Adipocyte (in vitro differentiated cells): ENCODE measurements at places on chromosomes 12 and 14.

- DNase-seq, result no peak
Measured at GRCh38 chr14:84202486-84202885, 1327.5 kb upstream of the FLRT2 start.

GRCh38 chr14:63642656-63643382, 1.1 kb upstream of the WDR89 start:
- DNase-seq, result no peak

- DNase-seq, result no peak
Measured at GRCh38 chr12:111248236-111249017, 120.5 kb downstream of the PHETA1 start.

DNA sequence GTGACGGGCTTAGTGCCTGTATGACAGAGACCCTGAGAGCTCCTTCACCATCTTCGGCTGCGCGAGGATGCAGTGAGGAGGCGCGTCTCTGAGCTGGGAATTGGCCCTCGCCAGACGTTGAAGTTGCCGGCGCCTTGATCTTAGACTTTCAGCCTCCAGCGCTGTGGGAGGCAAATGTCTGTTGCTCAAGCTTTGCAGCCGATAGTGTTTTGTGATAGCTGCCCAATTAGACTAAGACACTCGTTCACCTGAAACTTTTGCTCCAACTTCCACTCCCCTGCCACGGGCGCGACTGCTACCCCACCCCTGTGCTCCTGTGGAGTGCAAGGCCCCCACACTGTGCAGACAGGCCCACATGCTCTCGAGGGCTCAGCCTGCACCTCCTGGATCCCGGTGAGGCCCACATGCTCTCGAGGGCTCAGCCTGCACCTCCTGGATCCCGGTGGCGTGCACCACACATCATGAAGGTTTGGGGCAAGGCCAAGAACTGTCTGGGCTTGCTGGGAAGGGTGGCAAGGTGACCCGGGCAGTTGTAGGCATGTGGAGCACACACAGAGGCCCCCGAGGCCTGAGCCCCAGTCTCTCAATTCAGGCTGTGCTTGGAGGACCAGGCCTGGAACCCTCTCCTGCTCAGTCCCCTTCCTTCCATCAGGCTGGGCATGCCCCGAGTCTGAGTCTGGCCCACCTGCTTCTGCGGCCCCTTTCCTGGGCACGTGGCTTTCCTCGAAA, 324.6 kb downstream of the TMEM121 start:
- no peak for DNase-seq

DNA sequence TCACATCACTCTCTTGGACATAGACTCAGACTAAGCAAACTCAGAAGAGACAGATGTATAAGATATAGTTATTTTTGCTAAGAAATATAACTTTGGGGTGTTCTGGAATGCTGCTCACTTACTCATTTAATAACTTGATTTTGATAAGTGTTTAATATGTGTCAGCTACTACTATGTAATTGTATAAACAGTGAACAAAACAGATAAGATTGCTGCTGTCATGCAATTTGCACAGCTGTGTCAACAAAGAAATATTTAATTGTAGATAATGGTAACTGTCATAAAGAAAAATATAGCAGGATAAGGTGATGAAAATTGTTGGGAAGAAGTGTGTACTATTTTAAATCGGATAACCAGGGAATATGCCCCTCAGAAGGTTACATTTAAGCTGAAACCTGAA, 84.1 kb upstream of the ZDHHC17 start:
- no peak for DNase-seq

- peak; percentile 83 for DNase-seq
Measured at GRCh38 chr14:50666772-50667683, 1.1 kb downstream of the SAV1 start.

GRCh38 chr14:65336191-65336591, 76.3 kb upstream of the FUT8 start:
- DNase-seq, result peak; percentile 78

- peak; percentile 23 for DNase-seq
Measured at GRCh38 chr14:23633160-23633701, 2.9 kb upstream of the DHRS2 start.

DNA sequence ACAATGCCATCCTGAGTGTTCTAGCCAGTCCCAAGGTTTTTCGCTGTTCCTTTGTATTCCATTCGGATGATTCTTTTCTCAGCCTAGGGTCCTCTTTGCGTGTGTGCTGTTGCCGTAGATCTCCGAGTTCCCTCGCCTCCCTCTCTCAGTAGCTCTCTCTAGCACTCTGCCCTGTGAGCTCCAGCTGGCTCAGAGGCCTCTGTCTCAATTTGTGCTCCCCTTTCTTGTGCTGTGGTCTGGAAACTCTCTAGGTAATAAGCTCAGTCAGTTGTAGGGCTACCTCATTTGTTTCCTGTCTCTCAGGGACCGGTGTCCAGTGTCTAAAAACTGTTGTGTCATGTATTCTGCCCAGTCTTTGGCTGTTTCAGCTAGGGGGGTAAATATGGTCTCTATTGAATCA, 179.3 kb downstream of the PCNX1 start:
- no peak for DNase-seq

GRCh38 chr12:116996621-116997020, 85.9 kb downstream of the FBXW8 start:
- no peak for DNase-seq

DNA sequence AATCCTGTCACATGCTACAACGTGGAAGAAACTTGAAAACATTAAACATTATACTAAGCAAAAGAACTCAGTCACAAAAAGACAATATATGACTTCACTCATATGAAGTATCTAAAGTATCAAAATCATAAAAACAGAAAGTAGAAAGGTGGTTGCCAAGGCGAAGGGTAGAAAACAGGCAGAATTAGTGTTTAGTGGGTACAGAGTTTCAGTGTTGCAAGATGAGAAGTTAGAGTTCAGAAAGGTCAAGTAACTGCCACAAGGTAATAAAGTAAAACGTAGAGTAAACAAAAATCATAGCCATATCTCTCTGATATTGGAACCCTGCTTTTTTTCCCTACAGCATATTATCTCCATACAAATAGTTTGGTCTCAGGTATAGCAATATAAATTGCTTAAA, 223.8 kb upstream of the FSCB start:
- no peak for DNase-seq

GRCh38 chr12:14988035-14988434, 15.2 kb downstream of the PDE6H start:
- no peak for DNase-seq

DNA sequence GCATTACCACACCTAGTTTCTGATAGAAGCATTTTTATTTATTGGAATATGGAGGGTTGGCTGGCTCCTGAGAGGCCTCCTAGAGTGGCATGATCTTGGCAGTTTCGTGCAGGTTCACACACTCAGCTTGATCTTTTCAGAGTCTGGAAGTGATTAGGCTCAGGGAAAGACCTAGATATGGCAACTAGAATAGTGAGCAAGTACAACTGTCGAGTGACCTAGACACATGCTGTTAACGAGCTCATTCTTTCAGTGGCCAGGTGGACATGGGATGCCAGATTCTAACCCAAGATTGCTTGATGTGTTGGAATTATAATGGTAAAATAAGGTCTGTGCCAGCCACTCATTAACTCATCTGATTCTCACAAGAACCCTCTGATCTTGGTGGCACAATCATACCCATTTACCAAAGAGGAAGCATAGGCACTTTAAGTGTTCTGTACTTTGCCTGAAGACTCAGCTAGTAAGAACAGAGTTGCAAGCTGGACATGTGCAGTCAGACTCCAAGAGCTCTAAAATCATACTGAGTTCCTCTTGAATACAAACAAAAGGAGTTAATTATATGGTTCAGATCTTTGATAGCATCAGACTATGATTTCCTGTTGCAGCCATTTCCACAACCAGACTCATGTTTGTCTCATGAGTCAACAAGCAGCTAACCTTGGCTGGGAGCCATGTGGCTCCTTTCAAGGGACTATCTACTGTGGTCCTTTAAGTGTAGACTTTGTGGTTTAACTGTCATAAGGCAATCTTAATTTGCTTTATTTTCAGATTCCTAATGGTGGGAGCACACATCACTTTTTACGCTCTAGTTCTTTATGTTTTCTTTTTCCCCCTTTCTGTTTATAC, 144.2 kb downstream of the PLEKHA5 start:
- DNase-seq, result peak; percentile 96

DNA sequence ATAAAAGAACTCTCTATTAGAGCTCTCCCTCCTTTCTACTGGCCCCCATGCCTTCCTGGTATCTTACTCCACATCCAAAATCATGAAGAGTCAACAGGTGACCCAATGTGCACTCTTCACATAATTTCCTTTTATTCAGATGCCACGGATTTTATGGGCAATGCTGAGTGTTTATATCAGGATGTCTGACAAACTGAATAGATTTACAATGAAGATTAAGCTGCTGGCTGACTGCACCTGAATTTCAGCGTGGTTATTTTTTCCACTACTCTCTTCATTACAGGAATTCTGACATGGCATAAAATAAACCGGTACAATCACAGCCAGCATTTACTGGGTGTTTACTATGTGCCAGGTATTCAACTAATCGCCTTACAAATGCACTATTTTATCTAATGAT, 29.4 kb upstream of the CERS5 start:
- no peak for DNase-seq

GRCh38 chr12:50615907-50616296, 111.1 kb downstream of the DIP2B start:
- peak; percentile 65 for DNase-seq

DNA sequence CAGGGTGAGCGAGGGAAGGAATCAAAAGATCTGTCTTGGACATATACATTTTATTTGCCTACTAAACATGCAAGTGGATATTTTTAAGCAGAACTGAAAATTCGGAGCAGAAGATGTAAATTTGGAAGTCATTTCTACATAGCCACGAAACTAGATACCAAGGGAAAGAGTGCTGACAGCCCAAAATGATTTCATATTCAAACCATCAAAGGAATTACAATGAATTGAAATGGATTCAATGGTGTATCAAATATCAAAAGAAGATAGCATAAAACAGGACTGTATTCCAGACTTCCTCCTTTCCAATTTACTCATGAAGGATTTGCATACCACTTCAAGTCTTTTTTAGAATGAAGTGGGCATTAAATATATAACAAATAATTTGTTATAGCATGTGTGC, 313.5 kb upstream of the KITLG start:
- peak; percentile 14 for DNase-seq

- DNase-seq, result peak; percentile 67
Measured at GRCh38 chr14:69090187-69090789, 62.6 kb downstream of the DCAF5 start.

- no peak for DNase-seq
Measured at GRCh38 chr12:55074806-55075205, 51.4 kb upstream of the OR9K2 start.

DNA sequence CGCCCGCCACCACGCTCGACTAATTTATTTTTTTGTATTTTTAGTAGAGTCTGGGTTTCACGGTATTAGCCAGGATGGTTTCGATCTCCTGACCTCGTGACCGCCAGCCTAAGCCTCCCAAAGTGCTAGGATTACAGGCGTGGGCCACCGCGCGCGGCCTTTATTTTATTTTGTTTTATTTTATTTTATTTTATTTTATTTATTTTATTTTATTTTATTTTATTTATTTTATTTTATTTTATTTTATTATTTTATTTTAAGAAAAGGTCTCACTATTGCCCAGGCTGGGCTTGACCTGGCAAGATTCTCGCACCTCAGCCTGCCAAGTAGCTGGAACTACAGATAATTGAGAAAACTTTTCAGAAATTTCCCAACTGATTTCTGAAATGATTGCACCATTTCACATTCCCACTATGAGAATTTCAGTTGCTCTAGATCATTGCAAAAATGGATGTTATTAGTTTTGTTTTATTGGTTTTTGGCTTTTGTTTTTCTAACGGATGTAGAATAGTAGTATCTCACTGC, 358.3 kb downstream of the SLC6A15 start:
- DNase-seq, result no peak
